Cortex of kidney (tissue), 1 donor: ENCODE measurements at places on chromosomes 5 and 9.

- DNase-seq: no peak
Observed at GRCh38 chr5:122030251-122030650, 47.8 kb downstream of the LOX start.

DNA sequence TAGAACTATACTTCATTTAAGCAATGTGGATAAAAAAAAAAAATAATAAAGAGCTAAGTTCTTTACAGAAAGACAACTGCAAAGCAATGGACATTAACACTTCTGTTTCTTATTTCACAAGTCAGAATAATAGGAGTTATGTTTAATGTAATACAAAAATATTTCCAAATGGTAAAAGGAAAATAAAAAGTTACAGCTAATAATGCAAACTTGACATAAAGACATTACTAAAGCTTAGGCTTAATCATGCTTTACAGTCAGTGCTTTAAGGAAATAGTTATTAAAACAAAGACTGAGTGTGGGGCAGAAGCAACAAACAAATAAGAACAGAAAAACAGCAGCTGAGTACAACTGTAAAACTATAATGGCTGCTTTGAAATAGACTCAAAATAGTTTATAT, 56.7 kb downstream of the ZFR start:
- DNase-seq: no peak

DNA sequence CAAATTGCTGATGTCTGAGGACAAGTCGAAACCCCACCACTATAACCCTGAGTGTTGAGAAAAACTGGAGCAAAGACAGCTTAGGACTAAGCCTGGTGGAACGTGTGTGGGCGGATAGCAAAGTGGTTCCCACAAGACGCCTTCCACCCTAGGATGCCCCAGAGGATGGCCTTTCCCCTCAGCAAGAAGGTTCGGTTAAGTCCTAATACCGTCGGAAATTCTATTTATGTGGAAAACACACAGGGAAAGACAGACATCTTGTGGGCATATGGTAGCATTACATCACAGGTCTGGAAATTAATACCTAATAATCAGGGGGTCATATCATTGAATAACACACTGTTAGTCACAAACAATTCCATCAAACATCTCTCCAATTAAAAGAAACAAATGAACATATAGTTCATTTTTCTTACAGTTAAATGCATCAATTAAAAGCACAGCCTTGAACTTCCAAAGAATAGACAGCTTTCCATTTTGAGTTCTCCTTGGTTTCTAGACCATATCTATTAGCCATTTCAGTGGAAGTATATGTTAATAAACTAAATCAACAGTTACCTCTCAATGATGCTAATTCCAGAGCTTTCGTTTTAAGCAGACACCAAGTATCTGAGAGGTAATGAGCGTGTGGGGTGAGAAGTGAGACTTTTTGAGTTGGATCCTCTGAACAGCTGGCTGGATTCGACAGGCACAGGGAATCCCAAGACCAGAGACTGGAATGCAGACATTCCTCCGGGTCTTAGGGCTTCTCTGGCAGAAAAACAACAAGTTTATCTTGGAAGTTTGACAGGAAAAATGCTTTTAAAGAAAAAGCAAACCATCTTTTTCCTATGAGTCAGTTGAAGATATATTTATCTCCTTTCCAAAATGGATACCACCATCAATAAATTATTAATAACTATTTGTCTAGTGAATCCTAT, 2.9 kb upstream of the ICE1 start:
- DNase-seq: no peak

DNA sequence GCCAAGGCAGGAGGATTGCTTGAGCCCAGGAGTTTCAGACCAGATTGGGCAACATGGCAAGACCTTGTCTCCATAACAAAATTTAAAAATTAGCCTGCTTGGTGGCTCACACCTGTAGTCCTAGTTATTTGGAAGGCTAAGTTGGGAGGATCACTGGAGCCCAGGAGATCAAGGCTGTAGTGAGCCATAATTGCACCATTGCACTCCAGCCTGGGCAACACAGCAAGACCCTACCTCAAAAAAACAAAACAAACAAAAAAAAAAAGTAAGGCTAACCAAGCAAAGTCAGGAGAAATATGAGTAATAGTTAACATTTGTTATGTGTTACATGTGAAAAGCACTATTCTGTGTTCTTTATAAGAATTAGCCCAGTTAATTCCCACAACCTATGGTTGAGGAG, 74.7 kb downstream of the FOXB2 start:
- DNase-seq: no peak

GRCh38 chr5:151686674-151687407, at the start of gene SPARC:
SPARC (minus strand) TSS chr5:151686915; CDS start chr5:151676188, 10,727 bp downstream.
- no peak for DNase-seq

GRCh38 chr9:123346026-123346425, 10.0 kb upstream of the CRB2 start:
- DNase-seq: no peak

- DNase-seq: no peak
Observed at GRCh38 chr9:131977109-131977838, 102.4 kb downstream of the MED27 start.

DNA sequence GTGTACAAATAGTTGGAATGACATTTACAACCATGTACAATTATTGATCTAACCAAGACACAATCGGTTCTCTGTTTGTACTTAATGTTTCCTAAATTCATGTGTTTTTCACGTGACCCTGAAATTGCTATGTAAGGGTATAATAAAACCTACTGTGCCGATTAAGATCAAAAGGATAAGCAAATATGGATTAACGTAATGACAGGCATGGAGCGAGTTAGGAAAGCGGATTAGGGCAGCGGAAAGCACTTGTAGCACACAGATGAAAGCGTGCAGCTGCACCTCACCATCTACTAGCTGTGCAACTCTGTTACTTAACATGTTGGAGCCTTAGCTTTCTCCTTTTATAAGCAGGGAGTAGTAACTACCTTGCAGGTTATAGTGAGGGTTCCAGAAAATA, 38.3 kb upstream of the ZFYVE16 start:
- no peak for DNase-seq

- no peak for DNase-seq
Observed at GRCh38 chr5:158877124-158877581, 222.6 kb downstream of the EBF1 start.

DNA sequence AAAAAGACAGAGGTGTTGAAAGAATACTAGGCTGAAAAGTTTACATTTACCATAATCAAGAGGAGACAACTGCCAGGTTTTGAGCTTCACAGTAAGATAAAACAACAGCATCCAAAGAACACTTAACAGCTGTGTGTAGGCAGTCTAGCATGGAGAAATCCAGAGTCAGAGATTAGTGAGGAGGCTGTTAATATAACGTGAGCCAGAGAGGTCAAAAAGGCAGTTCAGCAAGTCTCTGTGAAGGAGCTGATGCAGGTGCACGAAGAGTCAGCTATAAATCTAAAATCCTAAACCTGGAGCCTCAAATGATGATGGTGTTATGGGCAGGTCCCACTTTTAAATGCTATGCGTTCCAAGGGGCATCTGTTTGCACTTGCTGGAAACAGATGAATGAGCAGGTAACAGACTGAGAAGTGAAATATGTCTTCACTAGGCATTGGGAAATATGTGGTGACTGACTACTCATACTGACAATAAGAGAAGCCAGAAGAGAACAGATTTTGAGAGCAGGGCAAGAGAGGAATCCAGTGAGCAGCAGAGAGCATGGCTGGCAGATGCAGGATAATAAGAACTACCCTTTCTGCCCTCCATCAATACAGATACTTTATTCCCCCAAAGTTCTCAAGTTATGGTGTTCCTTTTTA, 8.7 kb downstream of the APTX start:
- DNase-seq: no peak

DNA sequence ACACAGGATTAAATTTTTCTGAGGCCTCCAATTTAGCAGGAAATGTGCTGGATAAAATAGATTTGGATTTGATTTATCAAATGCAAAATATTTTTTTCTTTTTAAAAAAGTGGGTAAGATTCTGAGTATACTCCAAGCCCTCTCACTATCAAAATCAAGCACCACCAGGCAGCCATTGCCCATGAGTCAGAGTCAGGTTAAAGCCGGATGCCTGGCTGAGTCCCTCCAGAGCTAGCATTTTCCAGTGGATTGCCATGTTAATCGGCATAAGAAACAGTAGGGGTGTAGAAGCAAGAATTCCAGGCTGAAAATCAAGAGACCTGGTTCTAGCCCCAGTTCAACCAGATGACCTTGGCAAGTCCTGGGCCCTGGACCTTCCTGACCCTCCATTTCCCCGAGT, 85.3 kb downstream of the FAM114A2 start:
- DNase-seq: no peak

GRCh38 chr5:111555760-111556159, 43.4 kb upstream of the STARD4 start:
- DNase-seq: no peak

GRCh38 chr5:68303754-68304420, 88.3 kb downstream of the PIK3R1 start:
- DNase-seq: no peak

DNA sequence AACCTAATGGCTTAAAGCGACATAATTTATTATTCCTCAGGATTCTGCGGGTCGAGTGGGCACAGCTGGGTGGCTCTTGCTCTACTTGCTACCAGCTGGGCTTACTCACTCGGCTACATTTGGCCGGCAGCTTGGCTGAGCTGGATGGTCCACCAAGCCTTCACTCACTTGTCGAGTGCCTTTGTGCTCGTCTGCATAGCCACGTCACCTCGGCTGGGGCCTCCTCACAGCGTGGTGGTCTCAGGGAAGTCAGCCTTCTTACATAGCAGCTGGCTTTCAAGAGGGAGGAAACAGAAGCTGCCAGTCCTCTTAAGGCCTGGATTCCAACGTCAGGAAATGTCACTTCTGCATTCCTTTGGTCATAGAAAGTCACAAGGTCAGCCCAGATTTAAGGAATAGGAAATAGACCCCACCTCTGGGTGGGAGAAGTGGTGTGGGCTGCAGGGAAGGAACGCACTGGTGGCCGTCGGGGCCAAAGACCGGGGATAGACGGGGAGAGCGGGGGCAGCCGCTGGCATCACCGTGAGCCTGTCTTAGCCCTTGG, 75.1 kb upstream of the RUFY1 start:
- DNase-seq: no peak

DNA sequence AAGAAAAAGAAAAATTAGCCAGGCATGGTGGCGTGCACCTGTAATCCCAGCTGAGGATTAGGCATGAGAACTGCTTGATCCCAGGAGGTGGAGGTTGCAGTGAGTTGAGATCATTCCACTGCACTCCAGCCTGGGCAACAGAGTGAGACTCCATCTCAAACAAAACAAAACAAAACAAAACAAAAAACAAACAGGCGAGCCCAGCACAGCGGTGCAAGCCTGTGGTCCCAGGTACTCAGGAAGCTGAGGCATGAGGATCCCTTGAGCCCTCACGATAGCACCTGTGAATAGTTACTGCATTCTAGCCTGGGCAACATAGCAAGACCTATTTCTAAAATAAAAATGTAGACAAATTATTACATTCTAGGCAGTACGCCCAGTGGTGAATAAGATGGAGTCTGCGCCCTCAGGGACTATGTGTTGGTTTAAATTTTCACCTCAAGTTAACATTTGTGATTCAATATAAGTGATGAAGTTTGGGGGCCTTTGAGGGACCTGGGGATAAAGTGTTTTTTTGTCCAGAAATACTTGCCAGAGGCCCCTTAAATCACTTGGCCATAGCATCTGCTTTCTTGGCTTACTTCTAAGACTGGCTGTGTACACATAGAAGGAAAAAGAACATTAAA, 3.4 kb upstream of the GAPVD1 start:
- no peak for DNase-seq

DNA sequence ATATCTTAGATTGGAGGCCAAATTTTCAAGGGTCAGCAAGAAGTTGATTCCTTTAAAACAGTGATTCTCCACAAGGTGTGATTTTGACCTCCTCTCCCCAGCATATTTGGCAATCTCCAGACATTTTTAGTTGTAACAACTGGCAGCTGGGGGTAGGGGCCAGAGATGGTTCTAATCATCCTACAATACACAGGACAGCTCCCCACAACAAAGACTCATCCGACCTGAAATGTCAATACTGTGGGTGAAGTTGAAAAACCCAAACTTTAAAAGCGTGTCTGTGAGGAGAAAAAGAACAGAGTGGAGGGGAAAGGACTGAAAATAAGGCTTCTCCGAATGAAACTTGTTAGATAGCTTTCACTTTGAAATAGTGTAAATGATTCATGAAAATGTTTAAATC, 10.0 kb upstream of the STRBP start:
- DNase-seq: no peak

- DNase-seq: no peak
Observed at GRCh38 chr5:75037106-75037505, 15.3 kb downstream of the GCNT4 start.

DNA sequence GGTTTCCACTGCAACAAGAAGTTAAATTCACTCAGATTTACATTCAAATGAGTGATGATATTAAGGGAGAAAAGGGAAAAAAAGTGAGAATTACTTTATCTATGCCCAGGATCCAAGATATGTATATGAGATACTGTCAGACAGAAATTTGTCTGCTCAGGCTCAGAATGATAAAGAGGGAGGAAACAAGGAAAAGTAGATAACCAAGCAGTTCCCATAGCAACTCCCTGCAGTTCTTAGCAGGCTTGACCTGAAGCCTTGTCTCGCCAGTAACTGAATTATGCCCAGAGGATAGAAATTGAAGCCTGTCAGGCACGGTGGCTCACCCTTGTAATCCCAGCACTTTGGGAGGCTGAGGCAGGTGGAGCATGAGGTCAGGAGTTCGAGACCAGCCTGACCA, 304.4 kb downstream of the TLE1 start:
- no peak for DNase-seq

GRCh38 chr5:39570403-39571027, 145.7 kb upstream of the DAB2 start:
- DNase-seq: no peak

GRCh38 chr9:130478736-130479575, 34.2 kb downstream of the ASS1 start:
- DNase-seq: no peak

- DNase-seq: no peak
Observed at GRCh38 chr5:107389130-107389774, 281.5 kb downstream of the EFNA5 start.

DNA sequence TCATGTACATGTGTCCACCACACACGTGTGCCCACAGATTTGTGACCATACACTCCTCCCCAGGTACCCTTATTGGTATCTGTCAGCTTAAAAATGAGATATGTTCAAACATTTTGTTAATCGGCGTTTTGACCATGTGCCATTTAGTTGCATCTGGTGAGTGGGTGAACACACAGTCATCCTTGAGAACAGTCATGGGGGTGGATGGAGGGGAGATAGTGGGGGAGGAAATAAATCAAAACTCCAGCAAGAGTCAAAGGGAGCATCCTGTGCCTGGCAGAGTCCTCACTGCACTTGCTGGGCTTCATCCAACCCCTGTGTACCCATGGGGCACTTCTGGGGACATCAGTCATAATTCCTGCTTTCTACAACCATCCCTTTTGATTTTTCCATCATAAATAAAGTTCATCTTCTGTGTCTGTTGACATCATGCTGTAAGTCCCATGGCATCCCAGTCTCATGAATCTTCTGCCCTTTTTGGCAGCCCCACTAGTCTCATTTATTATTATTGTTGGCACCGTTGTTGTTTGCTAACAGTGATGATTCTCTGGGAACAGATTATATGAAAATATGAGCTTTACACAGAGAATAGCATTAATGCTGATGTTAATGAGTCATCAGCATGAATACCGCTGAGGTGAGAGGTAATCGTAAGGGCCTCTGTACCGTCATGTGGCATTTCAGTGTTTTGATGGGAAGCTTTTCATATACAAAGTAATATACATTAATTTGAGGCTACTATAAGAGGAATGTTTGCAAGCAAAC, 24.4 kb upstream of the CLK4 start:
- no peak for DNase-seq

GRCh38 chr5:28914297-28914696, 1875.9 kb upstream of the CDH9 start:
- DNase-seq: no peak

- no peak for DNase-seq
Observed at GRCh38 chr5:148902478-148902877, 76.1 kb downstream of the ADRB2 start.

GRCh38 chr5:164487939-164488338, 982.5 kb downstream of the MAT2B start:
- no peak for DNase-seq
